ENCODE measurements at places on chromosomes 13 and 19.

- DNase-seq = no peak
Observed at GRCh38 chr13:65063753-65064152, 2166.4 kb downstream of the PCDH9 start.

- peak; percentile 63 for DNase-seq
Observed at GRCh38 chr13:107124129-107124718, 556.3 kb upstream of the ARGLU1 start.

- DNase-seq = no peak
Observed at GRCh38 chr19:7706188-7706954, 4.4 kb upstream of the FCER2 start.

- DNase-seq = no peak
Observed at GRCh38 chr19:39410831-39411080, 1.7 kb upstream of the PLEKHG2 start.

DNA sequence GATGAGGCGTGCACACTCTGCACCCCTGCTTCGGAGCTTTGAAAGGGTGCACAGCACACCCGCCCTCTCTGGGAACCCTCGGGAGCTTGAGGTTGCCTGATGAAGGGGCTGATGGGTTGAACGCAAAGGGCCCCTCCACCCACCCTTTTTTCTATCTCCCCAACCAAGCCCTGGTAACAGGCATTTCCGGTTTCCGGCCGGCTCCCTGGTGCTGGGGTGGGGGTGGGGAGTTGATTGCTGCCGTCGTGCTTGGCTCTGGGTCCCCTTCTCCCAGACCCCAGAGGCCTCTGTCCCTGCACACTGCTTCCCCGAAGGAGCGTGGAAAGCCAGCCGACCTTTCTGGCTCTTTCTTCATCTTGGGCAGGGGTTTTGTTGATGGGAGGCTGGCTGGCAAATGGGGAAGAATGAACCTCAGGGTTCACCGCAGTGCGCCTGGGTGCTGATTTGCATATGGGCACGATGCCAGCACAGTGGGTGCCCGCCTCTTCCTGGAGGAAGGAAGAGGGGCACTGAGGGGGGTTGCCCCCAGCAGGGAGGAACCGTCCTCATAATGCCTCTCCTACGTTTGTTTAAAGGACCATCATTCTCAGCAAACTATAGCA, 29.1 kb downstream of the VAV1 start:
- peak; percentile 50 for DNase-seq

DNA sequence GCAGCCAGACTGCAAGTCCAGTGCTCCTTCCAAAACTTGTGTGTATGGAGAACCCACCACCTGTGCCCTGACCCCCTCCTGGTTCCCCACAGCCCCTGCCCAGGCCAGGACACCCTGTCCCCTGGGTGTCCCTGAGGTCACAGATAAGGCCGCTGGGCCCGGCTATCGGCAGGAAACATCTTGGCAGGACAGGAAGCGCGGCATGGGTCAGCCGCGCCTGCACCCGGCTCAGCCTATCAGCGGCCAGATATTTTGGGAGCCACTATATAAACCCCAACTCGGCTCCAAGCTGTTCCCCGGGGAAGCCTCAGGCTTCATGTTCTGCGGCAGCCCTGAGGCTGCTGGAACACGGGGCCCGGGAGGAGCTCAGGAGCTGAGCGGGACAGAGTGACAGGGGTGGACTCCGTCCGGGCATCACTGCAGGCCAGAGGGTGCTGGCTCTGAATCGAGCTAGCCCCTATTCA, 60.8 kb downstream of the AP1M1 start:
- DNase-seq = no peak

DNA sequence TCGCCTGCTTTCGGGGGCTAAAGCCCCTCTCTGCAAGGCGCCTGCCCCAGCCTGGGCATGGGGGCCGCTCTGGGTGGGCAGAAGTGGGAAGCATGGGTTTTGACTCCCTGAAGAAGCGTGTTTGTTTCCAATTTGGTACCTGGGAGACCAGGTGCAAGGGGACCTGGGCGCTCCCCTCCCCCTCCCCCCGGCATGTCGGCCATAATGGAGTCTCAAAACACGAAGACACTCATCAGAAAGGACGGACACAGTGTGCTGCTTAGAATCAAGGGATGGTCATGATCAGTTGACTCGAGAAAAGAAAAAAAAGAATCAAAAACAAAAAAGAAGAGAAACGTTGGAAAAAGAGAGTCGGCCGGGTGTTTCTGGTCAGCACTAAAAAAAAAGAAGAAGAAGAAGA, 76.8 kb downstream of the IER2 start:
- DNase-seq = no peak

- DNase-seq = no peak
Observed at GRCh38 chr19:7393459-7393858, 44.7 kb downstream of the ARHGEF18 start.

DNA sequence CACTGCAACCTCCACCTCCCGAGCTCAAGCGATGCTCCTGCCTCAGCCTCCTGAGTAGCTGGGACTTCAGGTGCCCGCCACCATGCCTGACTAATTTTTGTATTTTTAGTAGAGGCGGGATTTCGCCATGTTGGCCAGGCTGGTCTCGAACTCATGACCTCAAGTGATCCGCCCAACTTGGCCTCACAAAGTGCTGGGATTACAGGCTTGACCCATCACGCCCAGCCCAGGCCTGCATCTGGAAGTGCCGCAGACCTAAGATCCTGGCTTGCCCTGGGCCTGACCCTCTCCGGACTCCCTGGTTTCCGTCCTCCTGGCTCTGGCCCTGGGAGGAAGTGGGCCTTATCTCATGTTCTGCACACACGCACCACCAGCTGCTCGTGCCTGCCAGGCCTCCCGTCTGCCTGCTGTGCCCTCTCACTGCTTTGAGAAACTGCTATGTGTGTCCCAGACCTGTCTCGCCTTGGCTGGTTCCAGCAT, 4.7 kb upstream of the PTGIR start:
- DNase-seq = no peak

DNA sequence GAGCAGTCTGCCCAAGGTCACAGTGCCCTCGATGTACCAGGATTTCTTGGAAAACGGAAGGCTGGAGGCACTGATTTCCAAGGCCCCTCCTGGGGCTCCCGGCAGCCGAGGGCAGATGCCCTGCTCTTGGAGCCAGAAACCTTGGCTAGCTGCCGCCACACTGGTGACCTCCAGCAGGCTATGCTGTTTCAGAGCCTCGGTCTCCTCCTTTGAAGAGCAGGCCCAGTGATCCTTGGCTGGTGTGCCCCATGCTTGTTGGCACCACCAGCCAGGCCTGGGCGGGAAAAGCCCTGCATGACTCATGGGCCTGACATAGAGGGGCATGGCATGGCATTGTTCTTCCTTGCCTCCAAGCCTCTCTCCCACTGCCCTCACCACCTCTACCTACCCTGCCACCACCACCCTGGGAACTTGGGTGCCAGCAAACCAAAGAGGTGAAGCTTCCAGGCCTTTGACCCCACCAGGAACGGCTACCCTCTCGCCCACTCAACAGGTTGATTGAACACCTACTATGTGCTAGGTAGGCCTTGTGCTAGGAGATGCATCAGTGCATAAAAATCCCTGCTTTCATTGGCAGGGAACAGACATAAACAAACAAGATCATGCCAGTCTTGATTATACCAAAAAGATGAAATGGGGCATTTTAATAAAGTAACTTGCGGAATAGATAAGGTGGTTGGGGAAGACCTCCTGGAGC, 1.6 kb upstream of the CLEC11A start:
- DNase-seq = no peak

- DNase-seq = no peak
Observed at GRCh38 chr19:16586991-16587832, 15.0 kb upstream of the SLC35E1 start.

DNA sequence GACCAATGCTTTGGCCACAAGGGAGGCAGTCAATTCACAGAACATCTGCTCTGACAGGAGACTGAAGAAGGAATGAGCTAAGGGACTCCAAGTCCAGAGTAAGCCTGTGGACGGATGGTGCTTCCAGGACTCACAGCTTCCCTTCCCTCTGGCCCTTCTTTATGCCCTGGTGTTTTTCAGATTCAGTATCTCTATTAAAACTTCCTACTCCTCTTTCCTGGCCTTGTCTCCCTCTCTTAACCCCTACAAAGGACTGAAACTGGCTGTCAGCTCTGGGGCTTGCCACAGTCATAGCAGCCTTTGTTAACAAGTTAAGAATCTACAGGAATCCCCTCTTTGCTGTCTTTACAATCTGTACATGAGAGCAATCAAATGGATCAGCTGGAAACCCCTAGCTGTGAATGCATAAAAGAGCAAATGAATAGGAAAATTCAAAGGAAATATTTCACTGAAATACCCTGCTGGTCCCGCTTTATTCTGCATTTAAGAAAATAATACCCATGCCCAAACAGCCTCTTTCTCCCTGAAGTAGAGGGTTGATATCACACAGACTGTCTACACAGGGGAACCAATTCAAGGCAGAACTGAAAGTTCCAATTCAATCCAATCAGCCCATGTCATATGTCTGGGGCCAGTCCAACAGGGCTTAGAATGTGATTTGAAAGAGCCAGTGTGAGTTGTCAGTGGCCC, 192.3 kb downstream of the MZT1 start:
- no peak for DNase-seq

Measured in NCI-H1417 (cell line).